ENCODE measurements at places on chromosomes 12 and 14. TPM values are rescaled to one million over a fixed set of nuclear protein-coding genes. Genes with fewer than 3 reads are reported as not detected.

The KRT74 gene
- not detected for total RNA-seq

The NFYB gene
- total RNA-seq: 19.4 TPM

The LRRC10 gene
- total RNA-seq: not detected

The OTOGL gene
- not detected for total RNA-seq

The TAS2R42 gene
- not detected for total RNA-seq

The LRP1-AS gene
- total RNA-seq: not detected

The LRRC43 gene
- not detected for total RNA-seq

DNA sequence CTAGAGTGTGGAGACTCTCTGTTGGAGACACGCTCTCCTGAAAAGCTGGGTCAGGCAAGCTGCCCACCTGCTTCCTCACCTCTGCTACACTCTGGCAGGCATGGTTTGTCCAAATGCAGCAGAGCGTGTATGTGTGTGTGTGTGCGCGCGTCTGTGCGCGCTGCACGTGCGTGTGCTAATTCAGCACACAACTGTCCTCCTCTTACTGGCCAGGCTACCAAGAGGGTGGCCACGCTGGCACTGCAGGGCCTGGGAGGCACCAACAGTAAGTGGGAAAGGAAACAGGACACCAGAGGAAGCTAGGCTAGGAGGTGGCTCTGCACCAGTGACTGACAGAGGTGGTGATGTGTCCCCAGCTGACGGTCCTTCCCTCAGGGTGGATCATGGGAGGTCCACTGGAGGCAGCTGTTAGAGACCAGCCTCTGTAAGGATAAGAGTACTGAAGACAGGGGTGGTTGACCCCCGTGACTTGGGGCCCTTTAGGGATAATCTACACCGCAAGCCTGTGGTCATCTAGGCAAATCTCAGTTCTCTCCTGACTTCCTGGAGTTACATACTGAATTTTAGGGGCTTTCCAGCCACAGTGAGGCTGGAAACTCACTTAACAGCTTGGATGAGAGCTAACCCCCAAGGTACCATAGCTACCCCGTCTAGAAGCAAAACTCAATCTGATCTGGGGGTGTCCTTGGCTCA, 15.6 kb upstream of the TFCP2 start:
- DNase-seq: no peak

GRCh38 chr12:108418164-108418890, 79.2 kb upstream of the CMKLR1 start:
- no peak for DNase-seq

GRCh38 chr12:116577154-116577561, 18.0 kb downstream of the MAP1LC3B2 start:
- DNase-seq: no peak

DNA sequence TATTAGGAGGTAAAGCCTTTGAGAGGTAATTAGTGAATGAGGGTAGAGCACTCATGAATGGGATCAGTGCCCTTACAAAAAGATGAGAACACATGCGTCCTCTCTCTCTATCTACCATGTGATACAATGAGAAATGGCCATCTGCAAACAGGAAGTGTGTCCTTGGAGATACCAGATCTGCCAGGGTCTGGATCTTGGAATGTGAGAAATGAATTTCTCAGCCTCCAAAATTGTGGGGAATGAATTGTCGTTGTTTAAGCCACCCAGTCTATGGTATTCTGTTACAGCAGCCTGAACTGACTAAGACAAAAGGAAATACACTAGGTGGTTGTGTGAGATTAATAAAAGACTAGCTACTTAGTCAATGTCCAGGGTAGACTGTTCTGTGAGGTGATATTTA, 366.6 kb downstream of the NELL2 start:
- no peak for DNase-seq

DNA sequence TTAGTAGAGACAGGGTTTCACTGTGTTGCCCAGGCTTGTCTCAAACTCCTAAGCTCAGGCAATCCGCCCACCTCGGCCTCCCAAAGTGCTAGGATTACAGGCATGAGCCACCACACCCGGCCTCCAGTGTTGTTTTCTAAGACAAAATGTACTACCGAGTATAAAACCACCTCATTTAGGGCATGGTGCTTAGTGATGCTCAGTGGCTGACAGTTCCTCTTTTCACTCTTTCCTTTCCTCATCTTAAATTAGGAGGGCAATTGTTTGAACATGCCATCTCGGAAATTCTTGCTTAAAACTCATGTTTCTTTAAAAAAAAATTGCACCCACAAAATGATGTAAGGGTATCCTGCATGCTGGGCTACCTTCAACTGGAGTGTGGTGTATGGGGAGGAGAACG, 89.0 kb downstream of the RFX4 start:
- DNase-seq: no peak

- no peak for DNase-seq
Measured at GRCh38 chr12:41293011-41293410, 104.9 kb downstream of the PDZRN4 start.

DNA sequence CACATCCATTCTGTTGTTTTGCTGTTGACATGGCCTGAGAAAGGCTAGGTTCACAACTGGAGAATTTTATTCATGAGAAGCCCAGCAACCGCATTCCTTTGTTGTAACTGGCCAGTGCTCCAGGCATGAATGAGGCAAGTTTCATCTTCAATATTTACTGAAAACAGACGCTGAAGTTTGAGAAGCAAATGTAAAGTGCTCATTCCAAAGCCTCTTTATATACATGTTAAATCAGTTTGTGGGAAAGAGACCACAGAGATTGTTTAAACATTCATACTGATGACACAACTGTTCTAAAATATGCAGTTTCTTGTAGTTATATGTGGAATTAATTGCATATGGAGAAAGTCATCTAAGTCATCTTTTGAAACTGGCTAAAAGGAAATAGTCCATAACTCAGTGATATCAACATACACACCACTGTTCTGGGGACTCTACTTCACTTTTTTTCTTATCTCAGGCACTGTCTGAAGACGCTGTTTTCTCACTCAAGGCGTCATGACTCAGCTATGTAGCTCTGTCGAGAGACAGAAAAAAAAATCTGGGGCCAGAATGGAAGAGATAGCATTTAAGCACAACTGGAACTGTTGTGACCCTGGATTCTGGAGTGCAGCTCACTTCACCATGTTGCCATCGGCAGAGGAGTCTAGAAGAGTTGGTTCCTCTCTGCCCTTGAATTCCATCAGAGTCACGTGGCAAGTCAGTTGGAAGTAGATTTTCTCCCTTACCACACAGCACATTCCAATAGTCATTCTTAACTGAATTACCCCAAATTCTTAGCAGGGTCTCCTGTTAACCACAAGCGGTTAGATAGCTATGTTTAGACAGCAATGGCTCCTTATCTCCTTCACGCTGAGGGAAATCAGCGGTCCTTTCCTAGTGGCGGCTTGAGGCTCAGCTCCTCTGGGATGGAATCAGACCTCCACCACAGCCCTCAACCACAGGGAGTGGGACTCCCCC, 258.4 kb upstream of the HMGA2 start:
- peak; percentile 71 for DNase-seq

DNA sequence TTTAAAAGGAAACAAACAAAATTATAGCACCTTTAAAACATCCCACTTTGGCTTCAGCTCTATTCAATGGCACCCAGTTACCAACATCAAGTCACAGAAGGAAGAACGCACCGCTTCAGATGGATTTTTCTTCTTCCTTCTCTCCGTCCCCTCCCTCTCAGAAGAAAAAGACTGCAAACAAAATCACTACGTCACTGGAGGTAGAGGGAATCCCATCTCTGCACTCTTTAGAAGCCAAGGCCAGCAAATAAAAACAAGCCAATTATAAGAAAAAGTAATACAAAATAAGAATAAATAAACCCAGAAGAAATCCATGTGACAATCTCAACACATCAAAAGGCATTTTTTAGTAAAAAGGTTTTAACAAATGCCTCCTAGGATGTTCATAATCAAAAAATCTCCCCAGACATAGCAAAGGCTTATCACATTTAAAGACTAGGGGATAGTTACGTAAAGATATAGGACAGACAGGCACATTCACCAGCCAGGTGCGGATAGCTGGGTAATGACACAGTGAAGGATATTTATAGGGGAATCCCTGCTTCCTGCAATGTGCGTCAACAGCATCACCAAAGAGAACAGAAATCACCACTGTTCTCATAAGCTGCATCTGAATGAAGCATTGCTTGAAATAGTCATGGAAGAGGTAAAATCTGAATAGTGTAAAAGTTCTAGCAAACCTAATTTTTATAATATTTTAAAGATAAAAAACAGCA, 89.4 kb downstream of the R3HDM2 start:
- DNase-seq: no peak

Data from K562 (cell line).